ENCODE measurements at places on chromosomes 4 and X.

DNA sequence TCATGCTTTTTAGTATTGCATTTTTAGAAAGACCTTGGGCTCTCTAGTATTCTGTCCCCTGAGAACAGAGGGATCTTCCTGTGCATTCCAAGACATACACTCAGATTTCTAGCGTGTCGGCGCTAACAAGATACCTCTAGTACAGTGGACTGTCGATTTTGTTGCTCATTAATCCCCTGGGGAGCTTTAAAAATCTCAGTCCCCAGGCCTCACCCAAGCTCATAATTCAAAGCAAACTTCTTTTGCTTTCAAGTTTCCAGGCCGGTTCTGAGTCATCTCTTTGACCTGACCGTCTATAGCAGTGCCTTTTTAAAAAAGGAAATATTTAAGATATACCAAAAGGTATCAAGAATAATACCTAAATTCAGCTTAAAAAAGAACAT is 137.0 kb downstream of the AMMECR1 start:
- DNase-seq: no peak

- peak; percentile 42 for DNase-seq
Observed at GRCh38 chr4:40736910-40737309, 12.8 kb upstream of the NSUN7 start.

DNA sequence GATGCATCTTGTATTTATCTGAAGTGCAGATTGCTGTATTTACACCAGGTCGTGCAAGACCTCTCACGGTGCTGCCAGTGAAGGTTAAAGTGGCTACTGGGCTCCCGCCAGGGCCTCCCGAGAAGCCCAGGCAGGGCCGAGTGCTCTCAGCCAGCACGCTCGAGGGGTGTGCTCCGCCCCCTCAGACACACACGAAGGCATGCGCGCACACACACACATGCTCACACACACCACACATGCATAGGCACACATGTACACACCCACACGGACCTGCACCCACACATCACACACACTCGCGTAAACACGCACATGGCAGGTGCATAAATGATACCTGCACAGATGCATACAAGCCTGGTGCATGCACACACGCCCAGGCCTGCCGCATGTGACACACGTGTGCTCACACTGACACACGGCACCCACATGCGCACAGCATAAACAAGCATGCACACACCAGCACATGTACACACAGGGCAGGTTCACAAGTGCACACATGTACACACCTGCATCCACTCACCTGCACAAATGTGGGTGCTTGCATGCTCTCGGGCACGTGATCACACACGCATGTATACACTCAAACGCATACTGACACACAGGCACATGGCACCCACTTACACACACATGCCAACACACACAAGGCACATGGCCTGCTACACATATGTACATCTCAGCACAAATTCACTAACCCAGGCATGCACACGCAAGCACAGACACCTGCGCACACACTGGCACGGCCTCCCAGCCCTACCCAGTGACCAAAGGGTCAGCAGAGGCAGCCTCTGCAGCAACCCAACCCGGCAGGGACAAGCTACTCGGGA is 71.6 kb downstream of the FAM53A start:
- no peak for DNase-seq

DNA sequence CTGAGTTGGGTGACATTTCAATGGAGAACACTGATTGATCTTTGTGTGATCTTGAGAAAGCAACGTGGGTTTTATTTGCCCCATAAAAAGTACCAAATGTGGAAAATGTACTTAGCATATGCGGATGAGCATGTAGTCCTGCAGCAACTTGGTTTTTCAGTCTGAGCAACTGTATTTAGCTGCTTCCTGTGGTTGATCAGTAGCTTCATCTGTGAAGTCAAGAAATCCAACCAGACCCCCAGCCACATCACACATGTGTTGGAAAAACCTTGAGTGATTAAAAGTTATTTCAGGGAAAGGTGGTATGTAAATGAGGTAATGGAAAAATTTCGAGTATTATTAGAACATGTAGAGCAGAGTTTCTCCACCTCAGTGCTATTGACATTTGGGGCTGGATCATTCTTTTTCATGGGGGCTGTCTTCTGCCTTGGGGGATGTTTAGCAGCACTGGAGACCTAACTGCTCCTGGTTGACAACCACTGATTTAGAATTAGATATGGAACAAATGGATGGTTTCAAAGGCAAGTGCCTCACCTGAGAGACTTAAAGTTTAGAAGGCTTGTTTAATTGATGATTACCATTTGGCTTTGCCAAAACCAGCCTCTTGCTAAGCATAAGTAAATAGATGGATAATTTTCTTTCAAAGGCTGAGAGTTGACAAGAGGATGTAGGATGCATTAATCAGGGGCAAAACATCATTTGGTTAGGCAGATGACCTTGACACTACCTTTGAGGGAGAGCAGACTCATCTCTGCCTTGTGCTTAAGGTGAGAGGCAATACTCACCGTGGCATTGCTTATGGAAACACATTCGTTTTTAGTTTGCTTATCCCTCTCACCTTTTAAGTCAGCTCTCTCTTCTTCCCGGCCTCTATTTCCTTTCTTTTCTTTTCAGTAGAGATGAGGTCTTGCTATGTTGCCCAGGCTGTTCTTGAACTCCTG is 193.0 kb upstream of the RPS6KA3 start:
- no peak for DNase-seq

- DNase-seq: no peak
Observed at GRCh38 chr4:154208424-154208823, 283.2 kb downstream of the DCHS2 start.

DNA sequence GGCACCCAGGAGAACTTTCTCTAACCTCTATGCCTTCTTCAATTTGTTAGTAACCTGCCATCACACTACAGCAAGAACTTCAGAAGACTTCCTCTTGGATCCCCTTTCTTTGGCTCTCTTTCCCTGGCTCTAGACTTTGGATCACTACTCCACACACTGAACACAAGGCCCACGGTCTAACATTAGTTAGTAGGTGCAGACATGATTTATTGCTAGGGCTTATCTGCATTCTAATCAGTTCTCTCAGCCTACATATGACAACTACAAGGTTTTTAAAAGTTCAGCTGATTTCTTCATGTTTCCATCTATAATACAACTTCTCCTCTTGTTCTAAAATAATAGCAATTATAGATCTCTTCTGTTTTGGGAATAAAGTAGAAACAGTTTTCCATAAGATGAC is 209.1 kb upstream of the ANXA10 start:
- DNase-seq: no peak

- DNase-seq: no peak
Observed at GRCh38 chrX:20857746-20858145, 516.5 kb upstream of the CNKSR2 start.

DNA sequence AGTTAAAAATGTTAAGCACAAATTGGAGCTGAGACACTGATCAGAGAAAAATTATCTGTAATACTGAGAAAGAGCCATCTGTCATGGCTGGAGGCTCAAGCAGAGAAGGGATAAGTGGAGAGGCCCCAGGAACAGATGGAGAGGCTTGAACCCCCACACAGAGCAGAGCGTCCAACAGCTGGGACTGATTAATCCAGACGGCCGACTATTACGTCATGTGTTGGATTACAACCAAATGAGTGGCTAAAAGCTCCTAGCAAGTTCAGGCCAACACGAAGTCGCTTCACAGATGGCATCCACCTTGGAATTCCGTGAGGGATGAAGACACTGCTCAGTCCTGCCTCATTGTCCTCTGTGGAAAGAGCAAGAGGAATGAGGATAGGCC is 57.7 kb upstream of the ATXN3L start:
- no peak for DNase-seq

DNA sequence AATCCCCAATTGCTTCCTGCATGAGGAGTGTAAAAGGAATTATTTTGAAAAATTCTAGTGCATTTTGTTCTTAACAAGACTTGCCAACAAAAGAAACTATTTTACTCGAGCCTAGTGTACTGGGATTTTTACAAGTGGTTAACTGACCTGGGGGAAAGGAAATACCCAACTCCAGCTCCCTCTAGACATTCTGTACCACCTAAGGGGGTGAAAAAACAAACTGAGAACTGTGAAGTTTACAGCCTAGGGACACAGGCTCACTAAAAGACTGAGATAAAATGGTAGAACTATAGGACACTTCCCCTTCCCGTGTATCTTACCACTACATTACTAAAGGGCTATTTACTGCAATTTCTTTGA is 2.6 kb upstream of the ADH5 start:
- no peak for DNase-seq

- DNase-seq: no peak
Observed at GRCh38 chr4:4995908-4996265, 23.4 kb downstream of the CYTL1 start.

- no peak for DNase-seq
Observed at GRCh38 chr4:2266181-2266580, 4.3 kb upstream of the MXD4 start.

- DNase-seq: no peak
Observed at GRCh38 chr4:20960291-20960690, 260.0 kb downstream of the PACRGL start.

- DNase-seq: no peak
Observed at GRCh38 chr4:96093057-96093456, 253.2 kb downstream of the PDHA2 start.

- DNase-seq: no peak
Observed at GRCh38 chrX:109782994-109783700, 50.1 kb upstream of the ACSL4 start.

DNA sequence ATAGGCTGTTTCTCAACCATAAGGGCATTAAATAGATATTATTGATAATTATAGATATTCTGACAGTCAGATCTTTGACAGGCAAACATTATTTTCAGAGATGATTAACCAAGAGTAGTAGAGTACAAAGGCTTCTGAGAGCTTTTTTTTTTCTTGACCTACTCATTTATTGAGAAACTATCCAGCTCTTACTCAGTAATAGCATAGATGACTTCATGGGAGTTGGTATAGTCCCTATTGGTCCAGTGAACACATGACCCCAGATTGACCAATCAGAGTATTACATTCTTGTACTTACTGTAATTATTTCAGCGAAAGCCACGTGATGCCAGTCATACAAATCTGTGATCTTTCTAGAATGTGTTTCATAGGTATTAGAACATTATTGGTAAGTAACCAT is 508.7 kb downstream of the FSTL5 start:
- no peak for DNase-seq

- peak; percentile 65 for DNase-seq
Observed at GRCh38 chrX:43657671-43658070, 1.6 kb downstream of the MAOA start.

- DNase-seq: no peak
Observed at GRCh38 chr4:170651786-170652185, 562.0 kb upstream of the AADAT start.

DNA sequence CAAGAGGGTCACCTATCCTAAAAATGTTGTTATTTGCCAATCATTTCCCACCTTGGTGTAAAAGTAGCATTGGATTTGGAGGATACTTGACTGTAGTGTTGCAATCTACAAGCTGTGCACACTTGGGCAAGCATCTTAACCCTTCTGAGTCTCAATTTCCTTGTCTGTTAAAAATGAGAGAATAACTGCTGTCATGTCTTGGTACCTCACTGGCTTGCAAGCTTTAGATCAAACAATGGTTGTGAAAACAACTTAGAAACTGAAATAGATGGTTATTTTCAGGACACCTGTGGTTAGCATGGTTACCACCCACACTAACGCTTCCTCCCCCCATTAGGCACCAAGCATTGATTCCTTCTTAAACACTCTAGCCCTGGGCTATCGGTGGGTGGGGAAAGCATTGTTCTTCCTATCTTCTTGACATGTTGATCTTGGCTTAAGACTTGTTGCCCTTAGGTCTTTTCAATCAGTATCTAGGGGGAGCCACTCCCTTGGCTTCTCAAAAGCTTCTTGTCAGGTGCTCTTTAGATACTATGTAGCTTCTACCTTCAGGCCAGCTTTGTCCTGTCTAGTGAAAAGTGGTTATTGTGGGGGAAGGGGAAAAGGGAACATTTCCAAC is 10.6 kb upstream of the AMOT start:
- no peak for DNase-seq

GRCh38 chr4:163237856-163238255 is 71.2 kb upstream of the NAF1 start:
- no peak for DNase-seq

- no peak for DNase-seq
Observed at GRCh38 chr4:182748949-182749348, 168.2 kb downstream of the DCTD start.

- no peak for DNase-seq
Observed at GRCh38 chr4:125097729-125098128, 217.0 kb upstream of the FAT4 start.

- peak; percentile 5 for DNase-seq
Observed at GRCh38 chrX:83008415-83008814, 499.7 kb upstream of the POU3F4 start.

DNA sequence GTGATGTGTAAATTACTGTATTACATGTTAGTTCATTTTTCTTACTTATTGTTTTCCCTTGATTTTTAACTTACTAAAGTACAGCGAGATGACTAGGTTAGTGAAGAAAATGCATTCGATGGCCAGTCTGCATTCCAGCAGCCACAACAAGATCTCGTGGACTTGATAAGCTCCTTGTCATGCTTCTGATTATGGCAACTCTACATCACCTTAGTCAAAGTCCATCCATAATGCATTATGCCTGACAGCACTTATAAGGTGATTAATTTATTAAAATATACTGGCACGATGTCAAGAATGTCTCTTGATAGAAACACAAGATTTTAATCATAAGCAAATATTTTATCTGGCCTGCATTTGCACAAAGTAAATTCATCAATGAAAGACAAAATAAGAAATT is 109.9 kb upstream of the NAP1L5 start:
- DNase-seq: no peak
